ENCODE measurements at places on chromosomes 12 and 14.

DNA sequence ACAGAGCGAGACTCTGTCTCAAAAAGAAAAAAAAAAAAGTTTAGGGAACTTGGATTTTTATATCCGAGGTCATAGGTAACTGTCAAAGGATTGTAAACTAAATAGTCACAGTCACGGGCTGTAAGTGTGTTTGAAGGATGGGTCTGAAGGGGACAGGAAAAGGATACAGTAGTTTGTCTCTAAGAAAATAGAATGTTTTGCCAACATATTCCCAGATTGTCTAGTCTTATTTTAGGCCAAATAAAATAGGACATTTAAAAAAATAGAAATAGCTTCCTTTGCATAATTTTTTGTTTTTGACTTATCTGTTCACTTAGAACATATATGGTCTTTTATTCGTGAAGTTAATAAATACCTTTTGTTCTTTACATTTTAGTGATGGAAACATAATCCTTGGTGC is 24.2 kb upstream of the REP15 start:
- no peak for DNase-seq

GRCh38 chr14:51304941-51305340 is 64.9 kb downstream of the TMX1 start:
- DNase-seq, result no peak

GRCh38 chr12:109678719-109679118 is 34.9 kb upstream of the FAM222A start:
- no peak for DNase-seq

GRCh38 chr14:99616832-99617800 is 13.1 kb upstream of the CCDC85C start:
- DNase-seq, result no peak

DNA sequence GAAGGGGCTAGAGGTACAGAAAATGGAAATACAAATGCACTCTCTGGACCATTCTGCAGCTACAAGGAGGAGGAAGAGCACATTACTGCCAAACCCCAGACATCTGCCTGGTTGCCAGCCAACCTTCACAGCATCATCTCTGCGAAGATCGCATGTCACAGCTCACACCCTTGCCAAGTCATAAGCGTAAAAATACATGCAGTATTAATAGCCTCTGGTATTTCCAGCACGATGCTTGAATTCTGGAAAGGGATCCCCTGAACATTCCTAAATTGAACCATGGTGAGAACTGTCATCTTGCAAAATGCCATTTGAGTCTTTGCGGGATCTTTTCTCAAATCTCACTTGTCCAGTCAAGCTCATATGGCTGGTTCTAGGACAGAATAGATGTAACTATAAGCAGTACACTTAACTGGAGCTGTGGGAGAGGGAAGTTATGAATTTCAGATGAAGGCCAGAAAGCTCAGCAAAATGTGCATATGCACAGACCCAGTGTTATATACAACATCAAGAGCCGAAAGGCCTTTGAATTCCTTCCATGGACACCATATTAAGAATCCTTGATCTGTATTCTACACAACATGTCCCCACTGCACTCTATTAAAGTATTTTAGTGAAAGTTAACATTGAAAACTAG is 211.6 kb downstream of the DUSP6 start:
- DNase-seq, result no peak

Data from CD4-positive, alpha-beta T cell treated with Interleukin-6 at 100 ng/mL for 8 hours (primary cell).